ENCODE measurements at places on chromosomes 7 and 10.

GRCh38 chr10:62643606-62644587, 160.6 kb upstream of the ADO start:
- DNase-seq: no peak

DNA sequence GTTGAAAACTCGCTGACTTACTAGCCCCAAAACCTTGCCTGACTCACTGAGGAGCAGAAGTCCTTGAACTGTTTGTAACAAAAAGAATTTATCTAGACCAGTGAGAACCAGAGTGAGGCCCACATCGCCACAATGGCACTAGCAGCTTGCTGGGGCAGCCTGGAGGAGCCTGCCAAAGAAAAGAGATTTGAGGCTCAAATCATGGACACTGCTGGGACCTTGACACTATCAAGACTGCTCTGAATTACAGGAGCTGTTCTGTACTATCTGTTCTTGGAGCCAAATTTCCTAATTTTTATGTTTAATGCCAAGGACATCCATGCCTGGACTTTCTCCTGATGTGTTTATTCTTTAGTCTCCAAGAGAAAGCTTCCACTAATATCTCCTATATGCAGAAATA, 82.0 kb upstream of the JCAD start:
- no peak for DNase-seq

DNA sequence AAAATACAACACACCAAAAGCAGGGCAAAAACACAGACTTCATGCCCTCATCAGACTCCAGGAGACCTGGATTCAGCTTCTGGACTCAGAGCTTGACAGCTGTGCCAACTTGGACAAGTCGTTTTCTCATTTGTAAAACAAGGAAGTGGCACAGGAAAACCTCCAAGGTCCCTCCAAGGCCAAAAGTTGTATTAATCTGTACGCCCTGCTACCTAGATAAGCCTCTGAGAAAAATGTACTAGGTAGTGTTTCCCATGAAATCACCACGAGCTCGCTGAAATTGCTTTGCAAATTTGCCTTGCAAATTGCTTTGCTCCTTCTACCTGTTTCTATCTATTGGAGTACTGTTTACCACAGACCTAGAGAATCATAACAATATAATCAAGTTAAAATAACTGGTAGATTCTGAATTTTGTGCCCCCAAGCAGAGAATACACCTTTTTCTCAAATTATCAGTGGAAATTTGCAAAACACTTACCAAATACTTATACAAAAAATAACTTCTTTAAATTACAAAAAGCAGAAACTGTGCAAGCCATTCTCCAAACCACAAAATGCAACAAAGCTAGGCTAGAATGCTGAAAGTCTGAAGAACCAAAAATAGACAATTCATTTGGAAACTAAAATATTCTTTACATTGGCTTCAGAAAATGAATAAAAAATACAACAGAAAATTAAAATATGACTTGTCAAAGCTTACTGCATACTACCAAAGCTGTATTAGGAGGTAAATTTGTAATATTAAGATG, 158.1 kb upstream of the CHST15 start:
- no peak for DNase-seq

GRCh38 chr10:77109351-77109994, 528.1 kb downstream of the KCNMA1 start:
- DNase-seq: no peak

- DNase-seq: no peak
Observed at GRCh38 chr7:42242381-42242780, 5.4 kb upstream of the GLI3 start.

DNA sequence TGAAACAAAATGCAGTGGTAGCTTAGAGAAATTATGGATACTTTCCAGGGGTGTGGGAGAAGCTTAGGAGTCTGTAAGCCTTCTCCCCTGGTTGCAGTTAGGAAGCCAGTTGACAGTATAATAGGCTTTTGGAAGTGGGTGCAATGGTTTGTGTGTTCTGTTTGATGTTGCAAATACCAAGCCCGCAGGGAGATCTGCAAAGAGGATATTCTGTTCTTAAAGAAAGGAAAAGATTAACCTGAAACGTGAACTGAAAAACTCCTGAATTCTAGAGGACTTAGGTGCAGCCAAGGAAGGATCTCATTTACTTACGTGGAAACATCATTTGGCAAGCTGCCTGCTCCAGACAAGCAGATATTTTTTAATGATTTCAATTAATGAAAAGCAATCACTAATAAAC, 496.6 kb downstream of the AUTS2 start:
- no peak for DNase-seq

GRCh38 chr10:132588301-132589013, 50.9 kb downstream of the INPP5A start:
- peak; percentile 57 for DNase-seq

DNA sequence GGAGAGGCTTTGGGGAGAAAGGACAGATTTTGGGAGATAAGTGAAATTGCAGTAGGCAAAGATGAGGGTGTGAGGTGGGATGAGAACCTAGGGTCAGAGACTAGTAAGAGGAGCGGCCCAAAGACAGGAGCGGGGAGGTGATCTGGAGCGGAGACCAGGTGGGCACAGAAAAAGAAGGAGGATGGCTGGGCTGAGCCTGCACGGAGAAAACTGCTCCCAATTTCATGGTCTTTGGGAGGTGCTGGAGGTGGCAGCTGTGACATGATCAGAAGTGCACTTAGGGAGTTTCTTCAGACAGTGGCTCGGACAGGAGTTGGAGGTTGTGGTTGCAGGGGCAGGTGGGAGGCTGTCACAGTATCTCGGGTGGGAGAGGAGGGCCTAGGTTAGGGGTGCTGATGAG, 232.8 kb downstream of the SKAP2 start:
- no peak for DNase-seq

GRCh38 chr7:118169146-118169545, 14.8 kb upstream of the LSM8 start:
- DNase-seq: no peak

DNA sequence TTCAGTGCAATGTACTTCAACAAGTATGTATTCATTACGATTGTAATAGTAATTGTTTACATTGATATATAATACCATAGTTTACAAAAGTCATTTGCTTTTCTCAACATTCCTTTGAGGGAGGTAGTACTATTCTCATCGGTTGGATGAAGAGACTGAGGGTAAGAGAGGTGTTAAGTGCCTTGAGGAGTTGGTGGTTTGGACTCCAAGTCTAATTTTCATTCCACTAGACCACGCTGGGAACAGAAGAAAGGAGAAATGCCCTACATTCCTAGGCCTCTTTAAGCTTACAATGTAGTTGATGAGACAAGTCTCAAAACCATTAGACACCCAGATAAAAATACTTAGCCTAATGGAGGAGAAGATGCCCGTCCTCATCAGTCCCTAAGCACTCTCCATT, 28.6 kb downstream of the CDK1 start:
- no peak for DNase-seq

GRCh38 chr7:150567871-150568301, 696 bp downstream of the GIMAP4 start:
- DNase-seq: no peak

DNA sequence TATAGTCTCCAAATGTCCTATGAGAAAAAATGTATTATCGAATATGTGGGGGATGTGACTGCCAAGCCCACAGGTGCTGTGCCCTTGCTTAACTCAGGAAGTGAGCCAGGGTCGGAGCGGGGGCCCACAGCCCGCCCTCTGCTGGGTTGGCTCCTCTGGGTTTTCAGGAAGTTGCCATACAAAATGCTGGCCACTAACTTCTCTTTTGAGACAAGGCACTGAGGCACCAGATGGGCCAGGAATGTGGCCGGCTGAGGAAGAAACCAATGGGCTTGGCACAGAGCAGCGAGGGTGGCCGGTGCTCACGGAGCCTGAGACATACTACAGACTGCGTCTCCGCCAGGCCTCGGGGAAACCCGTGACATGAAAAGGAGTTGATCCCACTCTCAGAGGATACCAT, 58.9 kb downstream of the FAM53B start:
- DNase-seq: no peak

DNA sequence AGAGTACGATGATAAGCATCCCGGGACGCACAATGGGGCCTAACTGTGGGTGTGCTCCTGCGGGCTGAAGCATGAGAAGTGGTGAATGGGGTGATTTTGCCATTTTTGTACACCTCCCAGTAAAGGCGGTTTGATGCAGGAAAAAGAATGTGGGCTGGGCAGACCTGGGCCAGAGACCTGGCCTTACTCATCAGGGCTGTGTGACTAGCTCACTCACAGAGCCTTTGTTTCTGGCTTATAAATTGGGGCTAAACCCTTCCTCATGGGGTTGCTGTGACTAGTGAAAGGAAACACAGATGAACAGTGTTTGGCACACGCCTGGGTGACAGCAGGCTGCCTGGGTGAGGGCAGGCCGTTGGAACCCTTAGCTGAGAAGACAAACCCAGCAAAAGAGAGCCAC, 18.0 kb downstream of the RRP12 start:
- DNase-seq: no peak

- DNase-seq: no peak
Observed at GRCh38 chr10:113158183-113158582, 208.1 kb downstream of the TCF7L2 start.

DNA sequence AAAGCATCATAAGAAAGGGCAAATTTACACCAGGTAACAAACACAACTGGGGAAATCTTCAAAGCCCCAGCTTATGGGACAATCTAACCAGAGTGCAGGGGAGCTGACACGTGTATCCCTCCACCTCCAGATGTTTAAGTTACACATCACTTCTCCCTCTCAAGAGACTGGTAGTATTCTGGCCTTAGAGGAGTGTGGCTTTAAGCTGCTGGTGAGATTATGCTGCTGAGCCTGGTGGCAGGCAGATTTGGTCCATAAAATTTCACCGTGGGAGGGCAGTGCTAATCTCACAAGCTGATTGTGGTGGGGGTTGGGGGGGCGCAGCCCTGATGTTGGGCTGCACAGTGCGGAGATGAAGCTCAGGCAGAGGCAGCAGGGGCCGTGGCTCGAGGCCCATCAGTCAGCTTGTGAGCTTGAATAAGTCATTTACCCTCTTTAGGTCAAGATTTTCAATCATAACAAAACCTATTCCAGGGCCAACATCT, 431.0 kb upstream of the GALNT17 start:
- no peak for DNase-seq

GRCh38 chr10:88059190-88059589, 195.8 kb downstream of the PTEN start:
- no peak for DNase-seq

- DNase-seq: no peak
Observed at GRCh38 chr10:116857156-116857555, 7.9 kb downstream of the ENO4 start.

- DNase-seq: no peak
Observed at GRCh38 chr10:9302140-9302746, 1247.8 kb downstream of the GATA3 start.

DNA sequence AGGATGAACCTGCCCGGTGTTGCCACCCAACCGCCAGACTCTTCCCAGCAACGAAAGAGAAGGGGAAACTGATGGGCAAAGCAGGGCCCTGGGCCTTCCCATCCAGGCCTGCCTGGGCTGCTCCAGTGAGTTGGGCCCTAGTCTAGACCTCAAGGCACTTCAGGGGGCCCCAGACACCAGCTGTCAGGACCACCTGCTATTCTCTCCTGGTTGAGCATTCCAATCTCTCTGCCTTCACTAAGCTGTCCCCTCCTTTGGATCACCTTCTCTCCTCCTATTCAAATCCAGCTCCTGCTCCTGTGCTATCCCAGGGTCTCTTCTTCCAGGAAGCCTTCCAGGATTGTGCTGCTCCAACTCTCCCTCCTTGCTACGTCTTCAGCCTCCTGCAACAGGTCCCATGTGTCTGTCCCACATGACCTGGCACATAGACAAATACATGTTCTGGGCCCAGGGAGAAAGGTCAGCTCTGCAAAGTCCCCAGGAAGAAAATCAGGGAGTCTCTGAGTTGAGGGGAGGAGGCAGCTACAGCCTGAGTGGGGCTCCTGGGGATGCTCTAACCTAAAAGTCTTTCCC, 3.1 kb downstream of the STX1A start:
- DNase-seq: no peak

DNA sequence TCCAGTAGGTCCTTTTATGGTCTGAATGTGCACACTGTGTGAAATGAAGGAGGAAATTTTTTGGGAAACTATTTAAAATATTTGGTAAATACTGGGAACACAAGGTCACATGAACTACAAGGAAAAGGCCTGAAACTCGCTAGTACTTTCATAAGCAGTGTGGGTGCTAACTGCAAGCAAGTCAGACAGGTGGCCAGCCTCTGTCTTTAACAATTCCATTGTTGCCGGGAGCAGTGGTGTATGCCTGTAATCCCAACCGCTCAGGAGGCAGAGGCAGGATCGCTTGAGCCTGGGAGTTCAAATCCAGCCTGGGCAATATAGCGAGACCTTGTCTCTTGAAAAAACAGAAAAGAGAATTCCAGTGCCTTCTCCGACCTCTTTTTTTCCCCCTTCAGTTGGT, 37.5 kb downstream of the SMURF1 start:
- DNase-seq: no peak

DNA sequence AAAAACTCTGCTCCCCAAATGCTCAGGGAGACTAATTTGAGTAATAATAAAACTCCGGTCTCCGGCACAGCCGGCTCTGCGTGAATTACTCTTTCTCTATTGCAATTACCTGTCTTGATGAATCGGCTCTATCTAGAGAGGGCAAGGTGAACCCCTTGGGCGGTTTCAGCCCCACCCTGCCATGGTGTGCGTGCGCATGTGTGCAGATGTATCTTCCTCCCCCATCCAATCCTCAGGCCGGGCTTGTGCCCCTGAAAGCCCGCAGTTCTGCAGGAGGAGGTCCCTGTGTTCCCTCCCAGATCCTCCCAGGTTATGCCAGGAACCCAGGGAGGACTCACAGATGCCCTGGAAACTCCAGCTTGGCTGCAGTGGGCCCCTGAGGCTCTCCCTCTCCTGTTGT, 48.3 kb upstream of the MYL10 start:
- DNase-seq: no peak

DNA sequence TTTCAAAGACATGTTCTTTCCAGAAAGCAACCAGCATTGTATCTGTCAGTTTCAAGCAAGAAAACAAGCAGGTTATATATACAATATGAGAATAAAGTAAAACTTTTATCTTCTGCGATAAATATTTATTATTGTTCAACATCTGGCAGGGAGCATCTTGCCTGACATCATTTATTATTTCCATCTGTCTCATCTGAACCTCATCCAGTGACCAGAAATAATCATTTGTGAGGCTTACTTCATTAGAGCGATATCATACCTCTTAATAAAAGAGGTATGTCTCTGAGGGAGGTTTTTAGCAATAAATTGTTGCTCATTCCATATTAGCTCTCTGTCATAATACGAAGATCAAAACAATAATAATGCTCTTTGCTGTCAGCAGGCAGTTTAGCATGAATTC, 226.1 kb downstream of the CDC14C start:
- no peak for DNase-seq

Data from GM06990 (cell line).